ENCODE measurements at places on chromosomes 1 and 21. TPM values are rescaled to one million over a fixed set of nuclear protein-coding genes. Genes with fewer than 3 reads are reported as not detected.

DNA sequence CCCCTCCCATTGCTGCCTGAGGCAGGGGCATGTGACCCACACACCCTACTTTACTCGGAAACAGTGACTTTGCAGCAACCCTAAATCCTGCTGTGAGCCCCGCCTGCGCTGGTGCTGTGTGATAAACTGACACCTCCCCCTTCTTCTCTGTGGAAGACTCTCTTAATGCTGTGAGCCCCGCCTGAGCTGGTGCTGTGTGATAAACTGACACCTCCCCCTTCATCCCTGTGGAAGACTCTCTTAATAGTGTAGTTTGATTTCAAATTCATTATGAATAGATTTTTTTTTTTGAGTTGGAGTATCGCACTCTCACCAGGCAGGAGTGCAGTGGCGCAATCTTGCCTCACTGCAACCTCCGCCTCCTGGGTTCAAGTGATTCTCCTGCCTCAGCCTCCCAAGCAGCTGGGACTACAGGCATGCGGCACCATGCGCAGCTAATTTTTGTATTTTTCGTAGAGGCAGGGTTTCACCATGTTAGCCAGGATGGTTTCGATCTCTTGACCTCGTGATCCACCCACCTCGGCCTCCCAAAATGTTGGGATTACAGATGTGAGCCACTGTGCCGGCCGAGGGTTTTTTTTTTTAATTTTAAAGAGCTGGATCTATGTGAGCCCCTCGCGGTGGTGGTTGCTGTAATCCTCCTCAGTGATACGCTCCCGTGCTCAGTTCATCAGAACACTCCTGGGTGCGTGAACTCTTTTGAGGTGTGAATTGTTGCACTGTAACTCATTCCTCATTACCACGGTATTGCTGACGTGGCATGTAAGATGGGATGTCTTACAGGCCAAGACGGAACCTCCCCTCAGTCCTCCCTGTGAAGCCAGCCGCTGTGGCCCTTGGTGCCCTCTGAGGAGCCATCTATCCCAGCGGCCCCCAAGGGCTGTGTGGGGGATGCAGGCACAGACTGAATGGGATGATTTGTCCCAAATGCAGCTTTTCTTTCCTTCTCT, 60.3 kb downstream of the GALNT2 start:
- H3K27me3 ChIP-seq: no peaks in the 10 kb centered on the region
- no peak overlapping the region for H3K27ac ChIP-seq
- H3K4me1 ChIP-seq: peaks cover 39% of the 10 kb centered on the region
- H3K4me3 ChIP-seq: no peak overlapping the region
- DNase-seq: no peak
- no peaks in the 10 kb centered on the region for H3K36me3 ChIP-seq

GRCh38 chr1:43440358-43440757, 13.4 kb downstream of the HYI start:
- H3K36me3 ChIP-seq: peaks cover 90% of the 10 kb centered on the region
- H3K27ac ChIP-seq: no peak overlapping the region
- H3K27me3 ChIP-seq: no peaks in the 10 kb centered on the region
- peaks cover 2% of the 10 kb centered on the region for H3K4me1 ChIP-seq

DNA sequence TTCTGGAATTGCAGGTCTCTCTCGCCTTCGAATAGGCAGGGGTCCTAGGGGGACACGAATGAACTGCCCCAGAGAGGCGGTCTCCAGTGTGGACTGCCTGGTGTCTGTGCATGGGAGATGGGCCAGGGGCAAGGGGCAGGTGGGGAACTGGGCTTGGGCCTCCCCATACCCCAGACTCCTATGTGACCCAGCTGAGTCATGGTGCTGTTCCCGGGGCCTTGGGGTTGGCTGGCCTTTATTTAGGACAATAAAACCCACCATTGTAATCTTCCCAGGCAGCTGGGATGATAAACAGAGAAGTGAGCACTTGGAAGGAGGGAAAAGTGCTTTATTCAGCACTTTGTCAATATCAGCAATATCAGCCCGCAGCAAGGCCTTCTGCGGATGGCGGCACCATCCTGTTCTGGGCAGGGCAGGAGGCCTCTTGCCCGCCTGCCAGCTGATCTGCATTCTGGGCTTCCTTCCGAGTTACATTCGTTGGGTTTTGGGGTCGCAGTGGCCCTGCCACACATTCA, 209.0 kb upstream of the TMEM51 start:
- H3K4me1 ChIP-seq: peaks cover 90% of the 10 kb centered on the region
- peak overlapping the region; percentile 98 for H3K27ac ChIP-seq
- no peaks in the 10 kb centered on the region for H3K27me3 ChIP-seq
- DNase-seq: no peak
- no peaks in the 10 kb centered on the region for H3K36me3 ChIP-seq
- no peak overlapping the region for H3K4me3 ChIP-seq

GRCh38 chr21:33419538-33420123, 16.4 kb downstream of the IFNGR2 start:
- peaks cover 55% of the 10 kb centered on the region for H3K36me3 ChIP-seq
- H3K27me3 ChIP-seq: no peaks in the 10 kb centered on the region
- DNase-seq: peak; percentile 39
- no peaks in the 10 kb centered on the region for H3K4me1 ChIP-seq
- no peak overlapping the region for H3K4me3 ChIP-seq

DNA sequence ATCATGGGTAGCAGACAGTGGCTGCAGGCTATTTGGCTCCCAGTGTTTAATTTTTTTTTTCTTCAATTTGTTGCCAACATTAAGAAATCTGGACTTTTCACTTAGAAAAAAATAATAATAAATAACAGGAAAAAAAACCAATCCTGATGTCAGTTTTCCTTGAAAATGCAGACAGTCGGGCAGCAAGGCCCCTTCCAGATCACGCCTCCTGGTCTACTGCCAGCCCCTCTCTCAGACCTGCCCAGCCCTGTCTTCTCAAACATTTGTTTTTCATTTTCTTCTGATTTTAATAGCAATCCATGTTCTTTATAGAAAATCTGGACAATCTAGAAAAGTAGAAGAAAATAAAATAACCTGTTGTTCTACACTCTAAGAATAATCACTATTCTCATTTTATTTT, 15.5 kb downstream of the IFNGR2 start:
- H3K4me1 ChIP-seq: no peaks in the 10 kb centered on the region
- H3K27me3 ChIP-seq: no peaks in the 10 kb centered on the region
- no peak overlapping the region for H3K4me3 ChIP-seq
- H3K36me3 ChIP-seq: peaks cover 51% of the 10 kb centered on the region
- H3K27ac ChIP-seq: no peak overlapping the region

GRCh38 chr1:29682171-29682918, 446.0 kb downstream of the PTPRU start:
- H3K4me3 ChIP-seq: no peak overlapping the region
- H3K36me3 ChIP-seq: no peaks in the 10 kb centered on the region
- no peak overlapping the region for H3K27ac ChIP-seq
- H3K27me3 ChIP-seq: peaks cover 8% of the 10 kb centered on the region
- peaks cover 19% of the 10 kb centered on the region for H3K4me1 ChIP-seq
- DNase-seq: no peak

DNA sequence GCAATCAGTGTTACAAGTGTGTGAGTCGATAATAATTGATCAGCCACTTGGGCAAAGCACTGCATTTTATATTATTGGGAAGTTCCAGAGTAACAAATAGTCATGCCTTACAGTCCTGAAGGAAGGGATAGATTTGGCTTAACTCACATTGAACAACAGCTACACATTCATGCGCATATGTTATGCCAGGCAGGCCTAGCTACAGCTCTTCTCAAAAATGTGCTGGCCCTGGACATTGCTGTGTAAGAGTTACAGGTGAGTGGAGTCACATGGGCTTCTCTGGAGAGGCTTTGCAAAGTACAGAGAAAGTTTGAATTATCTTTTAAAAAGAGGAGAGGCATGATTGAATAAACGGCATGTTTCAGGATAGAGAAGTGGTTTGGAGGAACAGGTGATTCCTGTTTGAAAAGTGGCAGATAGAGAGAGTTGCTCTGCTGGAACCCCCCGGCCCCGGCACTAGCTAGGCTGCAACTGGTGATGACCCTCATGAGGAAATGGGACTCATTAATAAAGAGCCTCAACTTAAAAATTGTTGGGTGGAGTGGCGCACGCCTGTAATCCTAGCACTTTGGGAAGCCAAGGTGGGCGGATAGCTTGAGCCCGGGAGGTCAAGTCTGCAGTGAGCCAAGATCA, 200.6 kb downstream of the CRB1 start:
- H3K4me1 ChIP-seq: peaks cover 6% of the 10 kb centered on the region
- no peak overlapping the region for H3K4me3 ChIP-seq
- DNase-seq: no peak
- H3K27ac ChIP-seq: no peak overlapping the region
- no peaks in the 10 kb centered on the region for H3K36me3 ChIP-seq

- H3K27me3 ChIP-seq: no peaks in the 10 kb centered on the region
- H3K27ac ChIP-seq: no peak overlapping the region
- no peak overlapping the region for H3K4me3 ChIP-seq
- H3K4me1 ChIP-seq: no peaks in the 10 kb centered on the region
- no peaks in the 10 kb centered on the region for H3K36me3 ChIP-seq
- DNase-seq: no peak
These were observed 497.1 kb downstream of the PTPRC start for GRCh38 chr1:199135901-199136300.

GRCh38 chr1:151197863-151198253, 494 bp upstream of the PIP5K1A start:
- peaks cover 4% of the 10 kb centered on the region for H3K36me3 ChIP-seq
- DNase-seq: no peak
- H3K27ac ChIP-seq: peak overlapping the region; percentile 97
- peaks cover 19% of the 10 kb centered on the region for H3K4me1 ChIP-seq

DNA sequence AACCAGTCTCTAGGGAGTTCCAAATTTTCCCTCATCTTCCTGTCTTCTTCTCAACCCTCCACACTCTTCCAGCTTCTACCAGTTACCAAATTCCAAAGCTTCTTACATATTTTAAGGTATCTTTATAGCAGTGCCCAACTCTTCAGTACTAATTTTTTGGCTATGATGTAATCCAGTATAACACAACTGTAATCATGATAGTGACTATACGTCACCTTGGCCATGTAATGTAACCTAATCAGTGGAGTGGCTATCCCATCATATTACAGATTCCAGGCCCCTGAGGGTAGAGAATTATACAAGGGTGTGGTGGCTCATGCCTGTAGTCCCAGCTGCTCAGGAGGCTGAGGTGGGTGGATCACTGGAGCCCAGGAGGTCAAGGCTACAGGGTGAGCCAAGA, 143.2 kb downstream of the CLEC20A start:
- H3K4me1 ChIP-seq: no peaks in the 10 kb centered on the region
- no peak for DNase-seq
- H3K36me3 ChIP-seq: no peaks in the 10 kb centered on the region
- H3K27ac ChIP-seq: no peak overlapping the region

DNA sequence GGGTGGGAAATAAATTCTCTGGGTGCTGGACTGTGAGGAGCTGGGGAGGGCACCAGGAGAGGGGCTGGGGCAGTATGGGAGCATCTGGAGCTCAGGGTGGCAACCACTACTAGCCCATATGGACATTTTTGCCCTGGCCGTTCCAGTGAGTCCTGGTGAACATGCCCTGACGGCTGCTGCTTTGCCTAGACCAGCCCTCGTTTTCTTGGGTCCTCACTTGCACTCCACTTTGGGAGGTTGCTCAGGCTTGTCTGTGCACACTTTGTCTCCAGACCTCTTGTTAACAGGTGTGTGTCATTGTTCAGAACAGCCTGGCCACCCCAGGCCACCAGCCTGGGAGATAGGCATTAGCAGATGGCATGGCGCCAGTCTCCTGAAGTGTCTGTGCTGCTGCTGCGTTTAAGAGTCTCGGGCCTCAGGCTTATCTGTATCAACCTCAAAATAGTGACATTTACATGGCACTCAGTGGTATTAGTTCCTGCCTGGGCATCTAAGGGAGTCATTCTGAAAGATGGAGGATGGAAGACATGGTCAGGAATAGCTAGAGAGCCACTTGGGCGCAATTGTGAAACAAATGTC, 190.5 kb downstream of the PTPRU start:
- no peak overlapping the region for H3K27ac ChIP-seq
- DNase-seq: no peak
- H3K4me3 ChIP-seq: no peak overlapping the region
- no peaks in the 10 kb centered on the region for H3K4me1 ChIP-seq
- peaks cover 3% of the 10 kb centered on the region for H3K27me3 ChIP-seq
- no peaks in the 10 kb centered on the region for H3K36me3 ChIP-seq

DNA sequence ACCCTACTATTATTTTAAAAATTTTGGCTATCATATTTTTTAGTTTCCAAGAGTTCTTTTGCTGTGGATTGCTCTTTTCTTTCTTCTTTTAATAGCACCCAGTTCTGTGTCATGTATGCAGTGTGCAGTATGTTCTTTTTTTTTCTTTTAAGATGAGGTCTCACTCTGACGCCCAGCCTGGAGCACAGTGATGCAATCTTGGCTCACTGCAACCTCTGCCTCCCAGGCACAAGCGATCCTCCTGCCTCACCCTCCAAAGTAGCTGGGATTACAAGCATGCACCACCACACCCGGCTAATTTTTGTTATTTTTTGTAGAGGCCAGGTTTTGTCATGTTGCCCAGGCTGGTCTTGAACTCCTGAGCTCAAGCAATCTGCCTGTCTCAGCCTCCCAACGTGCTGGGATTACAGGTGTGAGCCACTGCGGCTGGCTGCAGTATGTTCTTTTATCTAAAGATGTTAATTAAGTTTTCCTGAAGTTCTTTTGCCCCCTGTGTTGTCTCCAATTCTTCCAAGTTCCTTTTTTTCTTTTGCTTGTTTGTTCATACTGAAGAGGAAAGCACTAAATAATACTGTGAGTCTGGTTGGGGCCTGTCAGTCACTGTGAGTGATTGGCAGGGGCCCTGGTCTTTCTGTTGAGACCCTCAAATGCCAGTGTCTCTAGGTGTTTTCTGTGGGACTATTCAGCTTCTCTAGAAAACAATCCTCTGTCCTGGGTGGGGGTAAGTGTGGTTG, 17.5 kb upstream of the TTC22 start:
- no peaks in the 10 kb centered on the region for H3K36me3 ChIP-seq
- H3K4me3 ChIP-seq: no peak overlapping the region
- no peak overlapping the region for H3K27ac ChIP-seq

The SELP gene
- total RNA-seq: 1.2 TPM

The NPPB gene
- not detected for total RNA-seq

The ADAMTS1 gene
- 13.4 TPM for total RNA-seq

The LAD1 gene
- 5.1 TPM for total RNA-seq

The TNFSF4 gene
- total RNA-seq: 1.4 TPM

All from muscle of leg (tissue), 16 donors.